ENCODE measurements at places on chromosomes 2 and 18.

DNA sequence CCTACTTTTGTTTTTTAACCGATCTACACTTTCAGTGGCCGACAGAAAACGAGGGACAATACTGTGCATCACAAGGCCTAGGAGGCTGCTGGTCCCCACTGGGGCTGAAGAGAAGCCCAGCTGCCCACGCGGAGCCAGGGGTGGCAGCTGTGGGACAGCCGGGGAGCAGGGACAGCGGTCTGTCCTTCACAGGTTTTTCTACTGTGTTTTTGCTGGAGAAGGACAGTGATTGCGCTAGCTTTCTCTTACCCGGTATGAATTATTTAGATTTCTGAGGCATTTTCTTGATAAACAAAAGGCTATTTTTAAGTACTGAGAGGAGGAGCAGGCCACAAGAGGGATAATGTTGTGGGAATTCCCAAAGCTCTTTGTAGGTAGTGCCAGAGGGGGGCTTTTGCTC lies 219.8 kb downstream of the ATAD2B start:
- no peak for DNase-seq

DNA sequence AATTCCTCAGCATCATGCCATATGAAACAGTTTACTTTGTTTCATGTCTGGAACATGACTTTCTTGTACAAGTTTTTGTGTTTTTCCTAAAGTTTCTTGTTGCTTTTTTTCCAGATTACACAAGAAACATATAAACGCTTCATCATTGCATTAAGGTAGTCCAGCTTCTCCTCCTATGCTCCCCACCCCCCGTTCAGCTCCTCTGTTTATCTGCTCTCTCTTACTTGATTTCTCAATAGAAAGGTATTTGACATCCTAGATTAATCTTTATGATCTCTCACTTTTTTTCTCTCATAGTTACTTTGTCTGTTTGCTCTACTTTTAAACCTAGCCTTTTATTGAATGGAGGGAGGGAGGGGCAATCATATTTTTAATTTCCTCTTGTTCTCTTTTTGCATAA lies 25.4 kb downstream of the SLC40A1 start:
- DNase-seq = no peak

DNA sequence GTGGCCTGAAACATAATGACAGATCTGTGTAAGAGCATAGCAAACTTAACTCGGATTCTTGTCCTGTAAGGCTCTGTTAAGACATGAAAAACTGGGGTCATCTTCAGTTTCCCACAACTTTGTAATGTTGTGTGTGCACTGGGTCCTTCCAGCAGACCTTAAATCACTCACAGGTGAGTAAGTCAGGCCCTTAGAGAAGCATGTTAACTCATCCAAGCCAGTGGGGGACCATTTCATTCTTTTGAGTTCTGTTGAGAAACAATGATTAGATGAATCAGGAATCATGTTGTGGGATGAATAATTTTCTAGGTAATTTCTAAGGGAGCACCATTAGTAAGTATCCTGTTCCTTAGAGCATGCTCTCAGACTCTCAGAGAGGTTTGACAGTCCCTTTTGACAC lies 167.1 kb downstream of the ESCO1 start:
- DNase-seq = no peak

GRCh38 chr2:180730976-180731375 lies 249.4 kb upstream of the UBE2E3 start:
- DNase-seq = peak; percentile 11

- no peak for DNase-seq
These were observed 25.9 kb downstream of the OSR1 start for GRCh38 chr2:19332503-19332902.
